Motor neuron (in vitro differentiated cells): ENCODE measurements at places on chromosomes 3 and 15. TPM values are rescaled to one million over a fixed set of nuclear protein-coding genes. Genes with fewer than 3 reads are reported as not detected.

ARPP21 gene
- total RNA-seq: 0.25 and 0.48 TPM in 2 replicates

FGF7 gene
- 33.6 and 36.8 TPM in 2 replicates for total RNA-seq

CPN2 gene
- total RNA-seq: 0.15 and 0.16 TPM in 2 replicates

NMB gene
- total RNA-seq: 720 and 784 TPM in 2 replicates

TRANK1 gene
- 2.8 and 3.2 TPM in 2 replicates for total RNA-seq

STAC gene
- 5.1 and 5.6 TPM in 2 replicates for total RNA-seq

ACKR2 gene
- 0.45 and 1.4 TPM in 2 replicates for total RNA-seq

CSPG4 gene
- 0.17 and 0.18 TPM in 2 replicates for total RNA-seq

DAPK2 gene
- 4.5 and 8.4 TPM in 2 replicates for total RNA-seq

COL6A5 gene
- 0.05 TPM in 1 of 2 replicates, not detected in the other for total RNA-seq

SLC2A2 gene
- total RNA-seq: not detected in 2 replicates

GABRB3 gene
- total RNA-seq: 43.8 and 45.0 TPM in 2 replicates

ARHGEF26 gene
- total RNA-seq: 53.4 and 56.3 TPM in 2 replicates

SPESP1 gene
- total RNA-seq: 0.13 TPM in 1 of 2 replicates, not detected in the other

DNA sequence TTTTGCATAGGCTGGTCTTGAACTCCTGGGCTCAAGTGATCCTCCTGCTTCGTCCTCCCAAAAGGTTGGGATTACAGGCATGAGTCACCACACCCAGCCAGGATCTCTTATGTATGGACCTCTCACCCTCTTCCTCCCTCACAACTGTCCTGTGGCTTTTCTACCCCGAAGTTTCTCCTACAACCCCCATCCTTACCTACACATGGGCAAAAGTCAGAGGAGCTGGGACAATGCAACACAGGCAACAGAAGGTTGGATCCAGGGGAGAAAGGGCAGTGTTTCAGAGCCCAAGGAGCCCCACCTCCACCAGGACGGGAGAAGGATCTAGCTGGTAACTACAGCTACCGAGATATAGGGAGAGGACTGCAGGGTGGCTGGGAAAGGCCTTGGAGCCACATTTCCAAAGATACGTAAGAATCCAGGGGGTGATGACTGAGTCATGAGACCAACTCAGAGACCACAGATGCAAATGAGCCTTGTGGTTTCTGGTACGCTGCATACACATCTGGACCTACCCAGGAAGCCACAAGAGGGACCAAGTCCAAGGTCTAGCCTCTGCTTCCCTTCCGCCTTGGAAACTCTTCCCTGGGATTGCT is 13.6 kb downstream of the IGDCC4 start:
- ATAC-seq: no peak

- no peak for ATAC-seq
Observed at GRCh38 chr3:194832346-194833104, 146.8 kb downstream of the FAM43A start.

- peak; percentile 51 for ATAC-seq
Observed at GRCh38 chr3:133742351-133743091, 3.7 kb upstream of the TF start.

- ATAC-seq: no peak
Observed at GRCh38 chr3:116216761-116217160, 228.5 kb downstream of the LSAMP start.

DNA sequence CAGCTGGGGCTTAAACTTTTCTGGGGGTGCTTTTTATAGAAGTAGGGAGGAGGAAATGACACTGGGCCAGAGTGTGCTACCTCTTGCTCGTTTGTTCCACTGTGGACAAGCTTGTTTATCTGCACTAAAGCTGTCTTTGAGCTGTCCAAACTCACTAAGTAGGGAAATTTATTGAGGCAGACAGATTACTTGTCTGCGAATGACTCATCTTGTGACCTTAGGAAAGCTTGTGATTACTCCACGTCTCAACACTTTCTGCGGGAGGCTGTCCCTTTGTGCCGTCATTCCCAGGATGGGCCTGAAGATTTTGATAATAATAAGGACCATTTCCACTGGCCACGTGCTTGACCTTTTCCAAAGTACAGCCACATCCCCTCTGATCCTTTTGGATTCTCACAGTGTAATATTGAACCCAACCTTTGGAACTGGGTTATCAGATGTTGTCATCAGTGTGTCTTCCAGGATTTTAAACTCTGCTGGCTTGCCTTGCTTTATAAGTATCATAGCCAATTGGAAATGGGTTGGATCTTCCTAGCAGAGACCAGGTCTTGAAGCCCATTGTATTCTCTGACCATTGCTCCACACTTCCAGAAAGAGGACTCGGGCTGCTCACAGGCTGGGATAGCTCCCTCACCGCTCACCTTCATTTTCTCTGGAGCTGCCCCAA is 84.7 kb downstream of the AGBL1 start:
- ATAC-seq: peak; percentile 77

DNA sequence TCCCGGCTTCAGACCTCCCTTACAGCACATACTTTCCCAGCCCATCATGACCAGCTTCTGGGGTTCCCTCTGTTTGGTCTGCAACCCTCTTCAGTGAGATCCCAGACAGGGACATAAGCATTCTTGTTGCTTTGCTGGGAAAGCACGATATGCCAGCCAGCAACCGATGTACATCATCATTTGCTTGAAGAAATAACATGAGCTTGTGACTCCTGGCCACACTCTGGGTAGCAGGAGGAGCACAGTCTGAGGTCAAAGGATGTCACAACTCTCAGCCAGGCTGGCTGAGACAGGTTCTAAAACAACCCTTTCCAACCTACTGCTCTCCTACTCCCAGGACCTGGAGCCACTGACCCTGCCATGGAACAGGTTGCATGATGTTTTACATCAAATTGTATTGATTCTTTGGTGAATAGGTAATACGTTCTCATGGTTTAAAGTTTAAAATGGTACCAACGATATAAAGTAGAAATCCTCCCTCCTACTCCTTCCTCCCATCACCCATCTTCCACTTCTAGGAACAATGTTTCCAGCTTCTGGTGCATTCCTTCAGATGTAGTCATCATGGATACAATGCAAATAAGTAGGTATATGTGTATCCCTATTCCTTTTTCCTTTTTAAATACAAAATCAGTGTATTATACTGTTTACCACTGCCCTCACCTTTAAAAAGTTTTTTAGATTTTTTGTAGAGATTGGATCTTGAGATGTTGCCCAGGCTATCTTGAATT is 190.3 kb downstream of the OPA1 start:
- peak; percentile 18 for ATAC-seq

- ATAC-seq: no peak
Observed at GRCh38 chr3:160286231-160286630, 61.0 kb downstream of the C3orf80 start.

- no peak for ATAC-seq
Observed at GRCh38 chr15:82643992-82644391, 3.2 kb downstream of the CPEB1 start.

DNA sequence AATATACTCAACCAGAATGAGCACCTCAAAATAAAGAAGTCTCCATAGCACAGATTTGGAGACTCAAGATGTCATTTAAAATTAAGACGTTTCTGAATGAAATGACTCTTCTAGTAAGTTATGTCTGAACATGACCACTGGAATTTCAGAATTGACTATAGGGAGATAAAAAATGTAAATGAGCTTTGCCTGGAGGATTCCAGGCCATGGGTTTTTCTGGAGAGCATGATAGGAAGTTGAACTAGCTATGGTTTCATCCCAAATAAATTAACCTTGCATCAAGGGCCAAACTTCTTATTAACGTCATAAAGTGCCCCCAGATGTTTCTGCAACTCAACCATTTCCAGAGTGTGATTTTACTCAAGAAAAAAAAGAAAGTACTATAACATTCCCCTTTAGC is 222.6 kb upstream of the NR2F2 start:
- no peak for ATAC-seq

DNA sequence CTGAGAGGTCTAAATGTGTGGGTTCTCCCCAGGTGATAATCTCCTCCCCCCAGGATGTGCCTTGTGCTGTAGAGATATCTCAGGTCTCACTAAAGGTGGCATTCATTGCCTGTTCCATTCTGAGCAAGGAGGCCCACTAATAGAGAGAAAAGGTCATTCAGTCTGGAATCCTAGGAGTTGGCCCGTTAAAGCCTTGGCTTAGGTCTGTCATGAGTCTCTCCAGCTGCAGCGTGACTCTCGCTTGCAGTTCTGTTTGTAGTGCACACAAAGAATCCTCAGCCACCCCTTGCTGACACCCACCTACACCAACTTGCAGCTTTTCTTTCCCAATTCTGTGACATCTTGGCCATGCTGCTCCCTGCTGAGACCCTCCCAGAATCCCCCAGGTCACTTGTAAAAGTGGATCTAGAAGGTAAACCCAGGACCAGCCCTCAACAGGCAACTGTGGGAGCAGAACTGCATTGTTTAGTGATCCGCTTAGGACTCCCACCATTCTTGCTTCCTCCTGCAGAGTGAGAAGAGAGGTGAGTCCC is 17.7 kb downstream of the MAGEF1 start:
- ATAC-seq: no peak

GRCh38 chr3:11826628-11827265 is 19.9 kb downstream of the TAMM41 start:
- ATAC-seq: no peak

- ATAC-seq: no peak
Observed at GRCh38 chr3:9682096-9682495, 21.5 kb upstream of the CPNE9 start.

GRCh38 chr3:174153871-174154270 is 705.3 kb upstream of the NAALADL2 start:
- no peak for ATAC-seq

DNA sequence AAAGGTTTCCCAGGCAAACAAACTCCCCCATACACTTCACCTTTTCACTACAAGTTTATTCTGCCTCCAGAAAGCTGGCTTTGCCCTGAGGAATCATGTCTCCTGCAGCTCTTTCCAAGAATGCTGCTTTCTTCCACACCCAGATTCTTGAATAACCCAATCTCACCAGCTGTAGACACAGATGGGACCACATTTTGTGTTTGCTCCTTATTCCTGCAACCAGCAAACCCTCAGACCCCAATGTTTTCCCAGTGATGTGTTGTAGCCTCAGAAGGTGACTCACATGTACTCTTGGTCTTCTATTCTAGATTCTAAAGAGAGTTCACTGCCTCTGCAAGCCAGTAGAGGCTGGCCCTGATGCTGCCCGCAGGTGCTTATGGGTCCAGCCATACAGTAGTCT is 23.6 kb upstream of the TRIM59 start:
- peak; percentile 15 for ATAC-seq

DNA sequence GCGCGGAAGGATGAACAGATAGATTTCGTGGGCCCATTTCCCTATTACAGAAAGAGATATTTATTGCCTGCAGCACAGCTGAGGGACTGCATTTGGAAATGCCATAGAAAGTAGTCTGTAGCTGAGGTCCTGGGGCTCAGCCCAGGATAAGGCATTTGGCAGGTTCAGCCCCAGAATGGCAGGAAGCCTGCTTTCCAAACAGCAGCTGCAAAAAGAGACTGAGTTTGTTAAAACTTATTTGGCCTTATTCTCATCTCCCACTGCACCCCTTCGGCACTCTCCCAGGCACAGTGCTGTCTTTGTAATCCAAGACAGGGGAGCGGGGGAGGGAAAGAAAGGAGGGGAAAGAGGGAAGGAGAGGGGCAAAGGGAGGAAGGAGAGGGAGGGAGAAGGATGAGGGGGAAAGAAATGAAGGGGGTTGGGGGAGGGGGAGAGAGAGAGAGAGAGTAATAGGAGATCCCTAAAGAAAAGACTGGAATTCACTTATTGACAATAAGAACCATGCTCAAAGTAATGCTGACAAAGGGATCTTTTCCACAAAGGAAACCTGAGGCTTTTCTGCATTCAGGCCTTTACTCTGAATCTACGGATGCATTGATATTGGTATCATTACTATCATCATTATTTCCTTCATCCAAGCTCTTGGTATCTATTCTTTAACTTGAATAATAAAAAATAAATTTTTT is 94.0 kb upstream of the LRRN1 start:
- ATAC-seq: no peak

GRCh38 chr3:183188895-183189462 is 26.4 kb upstream of the LAMP3 start:
- ATAC-seq: peak; percentile 66

- ATAC-seq: no peak
Observed at GRCh38 chr3:132435911-132436425, 18.7 kb downstream of the DNAJC13 start.

GRCh38 chr3:193225302-193226125 is 15.5 kb upstream of the PLAAT1 start:
- ATAC-seq: no peak

GRCh38 chr3:130456540-130456939 is 60.4 kb upstream of the COL6A6 start:
- ATAC-seq: no peak
